ENCODE measurements at places on chromosomes 1 and 21.

DNA sequence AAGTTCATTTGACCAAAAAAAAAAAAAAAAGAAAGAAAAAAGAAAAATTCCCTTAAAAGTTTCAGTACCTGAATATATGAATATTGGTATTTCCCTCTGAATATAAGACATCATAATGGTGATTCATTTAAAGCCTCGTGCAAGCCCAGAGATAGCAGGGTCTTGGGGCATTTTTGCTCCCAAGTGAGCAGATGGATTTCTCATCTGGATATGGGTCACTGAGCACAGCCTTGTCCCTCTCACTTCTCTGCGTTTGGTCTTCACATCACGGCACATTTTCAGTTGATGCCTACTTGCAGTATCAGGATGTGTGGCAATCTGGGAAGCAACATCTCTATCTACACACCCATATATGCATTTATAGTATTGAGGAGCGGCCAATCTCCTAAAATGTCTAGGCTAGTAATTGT lies 12.7 kb downstream of the CD58 start:
- DNase-seq = no peak

DNA sequence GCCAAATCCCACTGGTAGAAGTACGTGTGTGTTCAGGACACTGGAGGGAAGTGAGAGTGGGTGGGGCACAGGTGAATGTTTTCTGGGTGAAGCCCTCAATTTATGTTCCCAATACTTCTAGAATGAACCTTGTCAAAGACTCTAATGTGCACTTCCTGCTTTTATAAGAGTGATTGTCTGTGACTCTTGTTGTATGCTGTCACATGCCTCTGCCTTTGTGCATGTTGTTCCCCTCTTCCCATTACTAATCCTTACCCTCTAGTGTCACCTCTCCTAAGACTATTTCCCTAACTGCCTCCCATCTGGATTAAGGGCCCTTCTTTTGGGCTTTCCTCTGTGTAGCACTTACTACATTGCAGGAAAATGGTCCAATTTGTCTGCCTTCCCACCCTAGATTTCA lies 2.5 kb upstream of the LINGO4 start:
- DNase-seq = no peak

- DNase-seq = no peak
These were observed 66.8 kb upstream of the BCL10 start for GRCh38 chr1:85343213-85343611.

GRCh38 chr1:202207292-202207691 lies 13.7 kb downstream of the LGR6 start:
- DNase-seq = no peak

DNA sequence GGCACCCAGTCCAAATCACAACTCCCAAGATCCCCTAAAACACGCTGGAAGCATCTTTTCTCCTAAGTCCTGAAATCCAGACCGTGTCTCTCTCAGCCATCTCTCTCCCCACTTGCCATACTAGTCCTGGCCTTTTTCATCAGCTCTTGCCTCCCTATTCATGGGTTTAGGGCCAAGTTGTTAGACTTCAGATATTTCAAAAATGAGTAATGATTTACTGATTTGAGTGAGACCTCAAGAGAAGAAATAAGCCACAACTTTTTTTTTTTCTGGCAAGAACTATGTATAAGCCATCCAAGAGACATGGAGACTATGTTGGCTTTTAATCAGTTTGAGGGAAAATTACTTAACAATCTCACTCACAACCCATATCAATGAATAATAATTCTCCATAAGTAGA lies 62.5 kb downstream of the TBX15 start:
- no peak for DNase-seq

GRCh38 chr1:116365857-116366256 lies 7.2 kb upstream of the ATP1A1 start:
- DNase-seq = no peak

- DNase-seq = no peak
These were observed 17.0 kb downstream of the HIPK1 start for GRCh38 chr1:113946112-113946511.

GRCh38 chr1:226915672-226915995 lies 24.5 kb upstream of the COQ8A start:
- no peak for DNase-seq

DNA sequence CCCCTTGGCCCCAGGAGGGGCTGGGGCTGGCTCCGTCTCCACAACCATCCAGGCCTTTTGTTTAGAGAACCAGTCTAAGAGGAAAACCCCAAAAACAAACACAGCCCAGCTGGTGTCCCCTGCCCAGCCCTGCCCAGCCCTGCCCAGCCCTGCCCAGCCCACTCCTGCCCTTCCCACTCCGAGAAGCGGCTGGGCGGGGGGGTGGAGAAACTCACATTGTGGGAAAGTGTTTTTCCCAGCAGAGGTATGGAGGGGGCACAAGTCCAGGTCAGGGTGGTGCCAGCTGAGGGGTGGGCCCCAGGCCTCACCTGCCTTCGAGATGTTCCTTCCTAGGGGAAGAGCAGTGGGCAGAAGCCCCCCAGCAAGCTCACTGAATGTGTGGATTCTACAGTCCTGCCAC lies 10.0 kb upstream of the FAM131C start:
- DNase-seq = no peak

GRCh38 chr1:63848733-63849132 lies 74.9 kb downstream of the ROR1 start:
- DNase-seq = no peak

DNA sequence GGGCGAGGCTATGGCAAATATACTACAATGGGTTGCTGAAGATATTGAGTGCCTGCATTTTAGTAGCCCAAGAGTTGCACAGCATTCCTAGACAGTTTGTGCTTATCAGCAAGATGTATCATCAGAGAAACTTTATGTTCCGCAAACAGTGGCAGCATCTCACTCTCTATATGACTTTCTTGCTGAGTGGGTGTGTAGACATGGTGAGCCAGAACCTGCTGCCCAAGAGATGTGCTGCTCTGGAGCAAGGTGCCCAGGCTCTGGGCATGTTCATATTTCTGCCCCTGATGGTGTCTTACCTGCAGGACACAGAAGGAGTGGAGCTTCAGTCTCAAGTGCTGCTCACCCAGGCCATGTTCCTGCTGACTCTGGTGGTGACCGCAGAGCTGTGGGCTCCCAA lies 8.2 kb upstream of the RGSL1 start:
- DNase-seq = no peak

GRCh38 chr1:192053531-192053971 lies 104.7 kb upstream of the RGS18 start:
- no peak for DNase-seq

DNA sequence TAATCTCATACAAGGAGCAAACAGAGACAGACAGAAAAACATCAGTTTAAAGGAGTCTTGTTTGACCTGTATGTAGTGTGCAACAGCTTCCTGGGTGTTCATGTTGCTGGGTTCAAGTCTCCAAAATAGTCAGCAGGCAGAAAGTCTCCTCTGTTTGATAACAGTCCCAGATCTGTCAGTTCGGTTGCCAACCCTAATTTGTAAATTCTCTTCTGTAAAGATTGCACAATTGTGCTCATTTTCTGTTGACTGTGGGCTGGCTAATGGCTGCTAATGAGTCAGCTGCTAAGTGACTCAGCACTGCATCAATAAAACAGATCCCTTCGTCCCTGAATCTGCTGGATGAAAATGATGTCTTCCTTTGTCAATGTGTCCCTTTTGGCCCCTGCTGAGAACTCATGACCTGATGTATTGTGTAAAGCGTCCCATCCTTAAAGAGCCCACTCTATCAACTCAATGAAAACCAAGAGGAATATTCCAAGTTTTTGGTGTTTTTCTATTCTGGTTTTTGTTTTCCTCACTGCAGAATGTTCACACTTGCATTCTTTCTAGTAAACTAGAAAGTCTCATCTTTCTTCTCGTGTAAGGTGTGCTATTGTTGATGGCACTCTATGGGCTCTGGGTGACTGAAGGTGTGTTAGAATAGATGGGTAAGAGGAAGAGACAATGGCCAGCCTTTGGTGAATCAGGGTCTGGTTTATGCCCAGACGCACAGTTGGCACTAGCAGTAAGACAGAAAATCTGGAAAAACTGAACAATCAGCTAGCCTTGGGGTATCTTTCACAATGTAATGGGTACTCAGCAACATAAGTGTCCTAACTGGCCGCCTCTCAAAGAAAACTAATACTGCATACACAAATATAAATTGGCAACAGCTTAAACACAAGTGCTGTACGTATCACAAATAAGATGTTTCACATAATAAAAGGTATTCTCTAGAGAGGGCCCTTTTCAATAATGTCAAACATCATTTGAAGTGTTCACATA lies 75.1 kb upstream of the SIPA1L2 start:
- no peak for DNase-seq

- no peak for DNase-seq
These were observed 1.8 kb downstream of the SWT1 start for GRCh38 chr1:185158800-185159199.

DNA sequence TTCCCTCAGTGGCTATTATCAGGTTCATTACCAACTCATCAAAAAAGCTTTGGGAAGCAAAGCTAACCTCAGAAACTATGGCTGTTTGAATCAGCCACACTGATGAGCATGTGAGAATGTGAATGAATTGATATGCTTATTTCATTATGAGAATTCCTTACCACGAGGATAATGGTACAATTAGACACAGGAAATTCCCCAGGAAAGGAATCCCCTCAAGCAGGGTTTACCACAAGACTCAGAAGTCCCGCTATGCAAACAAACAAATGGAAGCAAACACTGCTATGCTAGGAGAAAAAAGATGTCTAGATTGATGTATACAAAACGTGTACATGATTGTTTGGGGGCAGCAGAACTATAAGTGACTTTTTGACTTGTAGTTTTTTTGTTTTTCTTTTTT lies 205.0 kb downstream of the HMCN1 start:
- DNase-seq = no peak

DNA sequence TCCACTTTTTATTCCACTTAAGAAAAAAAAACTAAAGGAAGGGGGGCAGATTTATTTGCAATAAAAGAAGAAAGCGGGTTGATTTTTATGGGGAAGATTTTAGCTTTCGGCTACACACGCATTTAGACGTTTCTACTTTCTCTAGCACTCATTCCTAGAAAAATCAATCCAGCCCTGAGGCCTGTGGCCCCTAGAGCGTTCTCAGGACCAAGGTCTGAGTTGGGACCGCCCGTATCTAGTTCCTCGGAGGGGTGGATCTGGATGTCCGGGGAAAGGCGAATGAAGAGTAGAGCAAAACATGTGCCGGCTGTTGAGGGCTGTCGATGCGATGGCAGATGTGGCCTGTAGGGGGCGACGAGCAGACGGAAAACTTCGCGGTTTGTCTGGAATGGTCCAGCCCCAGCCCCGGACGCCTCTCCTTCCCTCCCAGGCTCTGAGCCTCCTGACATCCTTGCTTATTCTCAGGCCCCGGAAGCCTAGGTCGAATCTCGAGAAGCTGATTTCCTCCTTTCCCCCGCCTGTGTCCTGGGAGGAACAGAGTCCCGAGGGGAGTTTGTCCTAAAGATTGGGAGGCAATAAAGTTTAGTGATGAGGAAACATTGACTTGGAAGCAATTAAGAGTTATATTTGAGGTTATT lies 5.2 kb downstream of the FOXD3 start:
- no peak for DNase-seq
